ENCODE measurements at places on chromosomes 13 and 19.

DNA sequence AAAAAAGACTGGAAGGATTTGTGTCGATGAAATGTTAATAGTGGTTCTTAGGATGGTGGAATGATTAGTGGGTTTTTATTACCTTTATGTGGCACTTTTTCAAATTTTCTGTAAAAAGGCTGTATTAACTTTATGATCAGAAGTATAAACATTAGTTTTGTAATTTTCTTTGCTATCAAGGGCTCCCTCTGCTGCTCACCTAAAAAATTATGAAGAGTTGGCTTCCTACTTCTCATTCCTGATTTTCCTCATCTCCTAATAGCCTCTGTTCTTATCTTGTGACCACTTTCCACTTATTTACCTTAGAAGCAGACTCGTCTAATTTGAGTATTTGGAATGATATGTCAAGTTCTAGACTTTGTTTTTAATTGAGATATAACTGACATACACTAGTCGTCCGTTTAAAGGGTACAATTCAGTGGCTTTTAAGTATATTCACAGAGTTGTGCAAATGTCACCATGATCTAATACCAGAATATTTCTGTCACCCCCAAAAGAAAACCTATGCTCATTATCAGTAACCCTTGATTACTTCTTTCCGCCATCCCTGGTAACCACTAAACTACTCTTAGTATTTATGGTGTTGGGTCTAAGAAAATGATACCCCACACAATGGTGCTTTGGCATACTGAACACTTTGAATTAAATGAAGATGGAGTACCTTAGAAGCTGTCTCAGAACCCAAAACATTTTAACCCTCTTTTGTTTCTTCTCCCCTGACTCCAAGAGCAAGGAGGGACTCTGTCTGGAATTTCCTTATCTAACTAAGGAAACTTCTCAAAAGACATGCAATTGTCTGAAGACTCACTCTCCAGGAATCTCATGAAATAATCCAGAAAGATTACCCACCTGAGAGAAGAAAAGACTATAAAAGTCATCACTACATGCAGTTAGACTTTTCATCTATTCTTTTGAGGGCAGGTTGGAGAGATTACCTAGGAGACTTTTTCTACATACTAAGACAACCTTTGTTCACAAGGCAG is 311.3 kb downstream of the DLEU7 start:
- DNase-seq, result no peak

GRCh38 chr19:10971107-10971726 is 10.4 kb downstream of the SMARCA4 start:
- no peak for DNase-seq

GRCh38 chr19:30452931-30453330 is 80.7 kb downstream of the ZNF536 start:
- no peak for DNase-seq

- DNase-seq, result no peak
These were observed 113.6 kb upstream of the MBNL2 start for GRCh38 chr13:97108530-97108900.

- DNase-seq, result no peak
These were observed 307.6 kb downstream of the SPRY2 start for GRCh38 chr13:80033286-80033685.

DNA sequence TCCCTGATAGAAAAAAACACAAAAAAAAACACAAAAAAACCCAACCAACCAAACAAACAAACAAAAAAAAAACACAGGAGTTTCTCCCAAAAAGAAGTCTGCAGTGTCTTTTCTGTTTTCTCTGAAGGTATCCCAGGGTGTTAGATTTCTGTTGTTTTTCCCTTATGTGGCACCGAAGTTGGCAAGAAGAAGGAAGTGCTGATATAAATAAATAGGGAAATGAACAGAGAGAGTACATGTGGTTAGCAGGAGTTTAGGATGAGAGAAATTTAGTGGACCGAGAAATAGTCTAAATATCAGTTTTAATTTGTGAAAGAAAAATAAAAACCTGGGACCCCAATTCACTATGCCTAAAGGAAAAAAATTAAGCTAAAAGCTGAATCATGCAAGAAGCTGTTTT is 287.0 kb upstream of the SGCG start:
- no peak for DNase-seq

DNA sequence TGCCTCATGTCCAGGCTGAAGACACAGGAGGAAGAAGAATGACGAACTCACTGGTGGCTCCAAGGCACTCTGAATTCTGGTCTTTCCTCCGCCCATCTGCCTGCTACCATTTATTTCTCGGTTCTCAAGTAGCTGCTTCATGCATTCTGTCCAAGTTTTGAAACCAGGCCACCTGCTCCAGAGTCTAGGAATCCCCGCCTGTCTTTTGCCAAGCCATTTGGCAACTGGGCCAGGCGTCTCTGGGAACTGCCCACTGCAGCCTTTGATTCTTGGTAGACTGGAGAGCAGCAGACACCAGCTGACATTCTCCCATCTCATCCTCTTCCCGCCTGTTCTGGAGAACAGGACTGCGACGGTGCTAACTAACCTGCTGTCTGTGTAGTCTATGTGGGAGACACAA is 10.8 kb downstream of the SLC35E1 start:
- DNase-seq, result no peak

GRCh38 chr13:58893396-58893795 is 1261.9 kb downstream of the PCDH17 start:
- DNase-seq, result no peak

DNA sequence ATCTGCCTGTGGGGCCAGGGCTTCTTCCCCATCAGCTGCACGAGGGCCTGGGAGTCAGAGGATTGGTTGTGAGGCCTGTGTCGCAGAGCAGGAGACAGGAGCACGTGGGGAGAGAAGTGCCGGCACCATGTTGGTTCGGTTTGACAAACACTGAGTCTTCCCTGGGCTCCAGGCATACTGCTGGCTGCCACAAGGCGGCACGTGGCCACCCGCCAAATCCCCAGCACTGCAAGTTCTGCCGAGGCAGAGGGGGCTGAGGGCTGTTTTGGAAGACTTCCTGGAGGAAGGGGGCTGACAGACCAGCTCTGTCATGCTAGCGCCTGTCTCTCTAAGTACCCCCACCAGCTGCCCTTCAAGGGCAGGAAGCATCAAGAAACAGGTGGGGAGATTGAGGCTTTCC is 9.5 kb downstream of the SHANK1 start:
- DNase-seq, result no peak

DNA sequence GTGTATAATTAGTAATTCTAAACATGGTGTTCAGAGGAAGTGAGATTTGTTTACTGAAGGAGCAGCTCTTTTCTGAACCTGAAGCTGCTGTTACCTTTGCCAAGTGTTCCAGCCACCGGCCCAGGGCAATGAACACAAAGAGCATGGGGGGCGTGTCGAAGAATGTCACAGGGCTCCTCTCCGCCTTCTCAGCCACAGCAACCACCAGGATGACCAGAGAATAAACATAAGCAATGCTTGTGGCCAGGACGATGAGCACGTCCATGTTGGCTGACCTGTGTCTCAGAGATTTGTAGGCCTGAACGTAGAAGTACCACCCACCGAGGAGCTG is 53.1 kb downstream of the ATP7B start:
- DNase-seq, result no peak

- DNase-seq, result no peak
These were observed 152.4 kb downstream of the LMO7 start for GRCh38 chr13:75788481-75788981.

GRCh38 chr13:22126433-22127021 is 455.7 kb downstream of the FGF9 start:
- DNase-seq, result no peak

GRCh38 chr13:78978381-78978998 is 319.5 kb upstream of the OBI1 start:
- DNase-seq, result no peak

- no peak for DNase-seq
These were observed 8.6 kb downstream of the PPP5C start for GRCh38 chr19:46355234-46356148.

All from stimulated activated CD4-positive, alpha-beta T cell treated with anti-CD3 and anti-CD28 coated beads, Interleukin-1b, Interleukin-23, amount 100 ng/mL, for 24 hours (primary cell).